Activated CD4-positive, alpha-beta T cell treated with anti-CD3 and anti-CD28 coated beads for 36 hours (primary cell): ENCODE measurements at places on chromosomes 1 and 21. TPM values are rescaled to one million over a fixed set of nuclear protein-coding genes. Genes with fewer than 3 reads are reported as not detected.
A peak's percentile ranks its signal among the peaks of the same experiment; 100 is the strongest.

DNA sequence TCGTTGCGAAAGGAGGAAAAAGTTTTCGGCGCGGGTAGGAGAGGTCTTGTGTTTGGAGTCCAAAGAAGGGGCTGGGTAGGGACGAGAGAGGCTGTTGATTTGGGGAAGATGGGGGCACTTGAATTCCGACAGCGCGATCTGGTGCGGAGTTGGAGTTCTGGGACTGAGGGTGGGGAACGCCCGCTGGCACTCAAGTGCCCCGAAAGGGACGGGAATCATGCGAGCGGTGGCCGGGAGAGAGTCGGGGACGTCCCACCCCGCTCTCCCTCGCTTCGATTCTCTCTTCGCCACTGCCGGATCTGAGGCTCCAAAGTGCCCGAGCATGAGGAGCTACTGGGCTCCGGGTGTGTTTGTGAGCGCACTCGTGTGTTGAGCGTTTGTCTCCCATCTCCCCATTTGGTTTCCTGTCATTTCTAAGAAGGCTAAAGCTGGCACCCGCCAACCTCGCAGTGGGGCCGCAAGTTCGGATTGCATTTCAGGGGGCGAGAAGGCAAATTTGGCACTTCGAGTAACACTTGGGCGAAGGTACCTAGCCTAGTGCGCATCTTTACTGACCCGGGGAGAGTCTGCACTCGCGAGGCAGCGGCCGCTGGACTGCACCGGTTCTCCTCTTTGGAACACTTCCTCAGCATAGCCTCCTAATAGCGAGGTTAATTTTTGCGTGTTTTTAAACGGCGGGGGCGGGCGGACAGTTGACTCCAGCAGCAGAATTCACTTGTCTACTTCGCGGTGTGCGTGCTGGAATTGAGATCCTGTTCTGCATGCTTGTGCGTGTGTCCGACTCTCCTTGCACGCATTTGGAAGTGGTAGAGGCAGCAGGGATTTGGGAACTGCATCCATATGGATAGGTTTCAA lies 1.2 kb downstream of the CHRM3 start:
- peak; percentile 21 for DNase-seq

- no peak for DNase-seq
Measured at GRCh38 chr1:223231581-223231980, 88.5 kb upstream of the TLR5 start.

Gene TCHHL1
- total RNA-seq, result not detected

- no peak for DNase-seq
Measured at GRCh38 chr1:213934649-213935048, 53.1 kb upstream of the PROX1 start.
